ENCODE measurements at places on chromosomes 7 and 10. TPM values are rescaled to one million over a fixed set of nuclear protein-coding genes. Genes with fewer than 3 reads are reported as not detected.

The ELMO1 gene
- 26.0 TPM for polyA plus RNA-seq

The GRID2IP gene
- polyA plus RNA-seq, result not detected

GRCh38 chr7:1301054-1301881 lies 68.6 kb downstream of the UNCX start:
- H3K4me3 ChIP-seq, result no peak overlapping the region
- H3K27me3 ChIP-seq, result peaks cover 49% of the 10 kb centered on the region
- no peak overlapping the region for H3K27ac ChIP-seq

GRCh38 chr7:75579899-75580298 lies 87.8 kb downstream of the SPDYE5 start:
- no peak for DNase-seq
- no peak overlapping the region for H3K27ac ChIP-seq
- H3K4me3 ChIP-seq, result no peak overlapping the region
- H3K36me3 ChIP-seq, result peaks cover 100% of the 10 kb centered on the region

DNA sequence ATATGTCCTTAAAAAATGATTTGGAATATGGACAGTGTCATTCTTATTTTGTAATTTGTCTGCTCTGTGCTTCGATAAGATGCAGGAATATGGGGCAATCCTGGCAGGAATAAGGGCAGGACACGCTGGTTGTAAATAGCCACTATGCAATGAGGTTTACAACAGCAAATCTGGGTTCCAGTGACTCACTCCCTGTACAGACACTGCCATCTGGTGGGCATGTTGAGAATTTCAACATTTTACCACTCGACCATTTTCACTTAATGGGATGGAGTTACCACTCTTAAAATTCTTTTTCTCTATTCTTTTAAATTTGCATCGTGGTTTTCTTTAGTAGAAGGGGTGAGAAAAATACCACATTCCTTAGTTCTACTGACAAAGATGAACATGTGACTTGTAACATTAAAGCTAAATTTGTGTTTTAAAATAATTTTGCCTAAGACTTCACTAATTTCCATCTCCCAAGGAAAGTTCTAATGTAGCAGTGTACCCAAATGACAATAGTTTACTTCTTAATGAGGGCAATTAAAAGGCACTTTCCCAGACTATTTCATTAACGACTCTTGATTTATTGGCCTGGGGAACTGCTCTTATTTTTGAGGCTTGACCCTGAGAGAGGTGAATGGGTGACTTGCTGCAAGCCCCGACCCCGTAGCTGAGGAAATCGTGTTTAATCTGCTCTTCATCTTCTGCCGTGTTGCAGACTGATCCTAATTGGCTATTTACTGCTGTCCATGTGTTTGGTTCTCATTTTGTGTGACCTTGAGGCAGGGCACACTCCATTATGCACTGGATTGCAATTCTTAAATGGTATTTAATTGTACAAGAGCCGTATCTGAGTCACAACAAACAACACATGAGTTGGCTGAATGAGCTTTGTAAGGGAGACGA lies 173.6 kb upstream of the IMMP2L start:
- no peak for DNase-seq
- H3K4me1 ChIP-seq, result no peaks in the 10 kb centered on the region
- no peak overlapping the region for H3K4me3 ChIP-seq
- no peak overlapping the region for H3K27ac ChIP-seq

GRCh38 chr7:29561271-29561670 lies 2.4 kb upstream of the PRR15 start:
- no peak for DNase-seq
- no peak overlapping the region for H3K4me3 ChIP-seq
- H3K36me3 ChIP-seq, result no peaks in the 10 kb centered on the region
- peaks cover 78% of the 10 kb centered on the region for H3K27me3 ChIP-seq
- no peak overlapping the region for H3K27ac ChIP-seq

- no peak overlapping the region for H3K4me3 ChIP-seq
- no peaks in the 10 kb centered on the region for H3K36me3 ChIP-seq
- H3K4me1 ChIP-seq, result no peaks in the 10 kb centered on the region
- no peak for DNase-seq
Observed at GRCh38 chr7:132941428-132941827, 140.5 kb downstream of the CHCHD3 start.

All from spleen (tissue), 13 donors.